ENCODE measurements at places on chromosomes 6 and 20.

GRCh38 chr6:24240380-24240928, 114.4 kb downstream of the NRSN1 start:
- DNase-seq = no peak

- DNase-seq = peak; percentile 65
These were observed 170.2 kb downstream of the NFATC2 start for GRCh38 chr20:51372176-51372803.

- DNase-seq = peak; percentile 65
These were observed 175.8 kb downstream of the GMPR start for GRCh38 chr6:16414205-16414604.

DNA sequence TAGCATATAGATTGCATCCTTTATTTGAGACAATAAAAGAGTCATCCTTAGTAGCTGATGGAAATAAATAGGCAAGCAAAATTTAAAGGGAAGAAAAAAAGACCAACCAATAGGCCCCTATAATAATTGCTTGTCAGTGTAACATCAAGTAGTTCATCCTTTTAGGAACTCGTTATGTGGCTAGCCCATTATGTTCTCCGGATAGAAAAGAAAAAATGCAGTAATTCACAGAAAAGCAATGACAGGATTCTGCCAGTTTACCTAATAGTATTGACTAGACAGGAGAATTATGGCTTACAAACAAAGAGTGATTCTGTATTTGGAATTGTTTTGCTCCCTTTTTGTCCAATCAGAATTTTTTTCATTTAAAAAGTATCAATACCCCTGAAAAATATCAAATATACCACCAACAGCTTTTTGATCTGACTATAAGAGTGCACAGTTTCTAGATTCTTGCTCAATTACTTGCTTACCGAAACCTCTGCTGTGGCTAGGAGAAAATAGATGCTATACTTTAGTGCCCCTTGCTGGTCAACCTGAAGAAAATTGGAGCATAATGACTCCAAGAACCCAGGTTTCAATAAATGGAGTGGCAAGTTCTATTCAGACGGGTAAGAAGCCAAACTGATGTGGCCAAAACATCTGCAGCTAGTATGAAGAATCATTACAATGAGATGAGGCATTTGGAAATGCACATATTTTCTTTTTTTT, 91.5 kb upstream of the SASH1 start:
- DNase-seq = no peak

GRCh38 chr20:38043512-38044300, 10.2 kb downstream of the RPRD1B start:
- DNase-seq = peak; percentile 41

GRCh38 chr6:156344491-156344890, 432.7 kb upstream of the ARID1B start:
- no peak for DNase-seq

DNA sequence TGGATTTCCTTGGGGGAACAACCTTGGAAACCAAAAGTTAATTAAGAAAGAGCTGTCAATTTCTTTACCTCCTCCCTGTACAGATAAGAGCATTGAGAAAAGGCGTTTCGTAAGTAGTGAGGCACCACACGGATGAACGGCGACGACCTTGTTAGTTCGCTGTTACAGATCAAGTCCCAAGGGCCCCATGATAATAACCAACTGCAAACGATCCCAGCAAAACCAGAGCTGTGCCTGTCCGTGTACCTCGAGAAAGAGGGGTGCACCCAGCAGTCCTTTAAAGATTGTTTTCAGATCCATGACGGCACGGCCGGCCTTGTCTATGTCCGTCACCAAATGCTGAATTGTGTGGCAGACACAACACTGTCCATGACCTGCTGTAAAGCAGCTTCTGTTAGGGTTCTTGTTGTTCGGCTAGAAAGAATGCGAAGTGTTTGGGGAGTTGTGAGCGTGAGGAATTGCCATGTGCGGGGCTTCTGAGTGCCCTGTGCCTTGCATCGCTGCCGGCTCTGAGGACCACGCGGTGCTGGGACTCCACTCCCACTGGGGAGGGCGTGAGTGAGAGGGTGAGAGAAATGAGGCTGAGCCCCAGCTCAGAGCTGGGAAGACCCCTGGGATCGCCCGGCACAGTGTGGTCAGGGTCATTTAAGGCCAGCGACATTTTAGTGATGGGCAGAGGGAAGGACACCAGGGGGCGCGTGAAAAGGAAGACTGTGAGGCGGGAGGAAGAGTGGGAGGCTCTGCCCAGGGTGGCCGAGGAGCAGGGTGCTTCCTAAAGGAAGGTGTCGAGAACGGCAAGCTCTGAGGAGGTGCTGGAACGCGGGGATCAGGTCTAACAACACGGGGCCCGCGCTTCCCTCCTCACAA, 136.8 kb upstream of the RPS6KA2 start:
- DNase-seq = no peak

GRCh38 chr6:89144354-89144906, 1.4 kb upstream of the PM20D2 start:
- no peak for DNase-seq

Measured in stimulated activated CD4-positive, alpha-beta T cell treated with anti-CD3 and anti-CD28 coated beads, Interleukin-4, amount 100 ng/mL, for 24 hours (primary cell).